ENCODE measurements at places on chromosomes 16 and 17.
A peak's percentile ranks its signal among the peaks of the same experiment; 100 is the strongest.

DNA sequence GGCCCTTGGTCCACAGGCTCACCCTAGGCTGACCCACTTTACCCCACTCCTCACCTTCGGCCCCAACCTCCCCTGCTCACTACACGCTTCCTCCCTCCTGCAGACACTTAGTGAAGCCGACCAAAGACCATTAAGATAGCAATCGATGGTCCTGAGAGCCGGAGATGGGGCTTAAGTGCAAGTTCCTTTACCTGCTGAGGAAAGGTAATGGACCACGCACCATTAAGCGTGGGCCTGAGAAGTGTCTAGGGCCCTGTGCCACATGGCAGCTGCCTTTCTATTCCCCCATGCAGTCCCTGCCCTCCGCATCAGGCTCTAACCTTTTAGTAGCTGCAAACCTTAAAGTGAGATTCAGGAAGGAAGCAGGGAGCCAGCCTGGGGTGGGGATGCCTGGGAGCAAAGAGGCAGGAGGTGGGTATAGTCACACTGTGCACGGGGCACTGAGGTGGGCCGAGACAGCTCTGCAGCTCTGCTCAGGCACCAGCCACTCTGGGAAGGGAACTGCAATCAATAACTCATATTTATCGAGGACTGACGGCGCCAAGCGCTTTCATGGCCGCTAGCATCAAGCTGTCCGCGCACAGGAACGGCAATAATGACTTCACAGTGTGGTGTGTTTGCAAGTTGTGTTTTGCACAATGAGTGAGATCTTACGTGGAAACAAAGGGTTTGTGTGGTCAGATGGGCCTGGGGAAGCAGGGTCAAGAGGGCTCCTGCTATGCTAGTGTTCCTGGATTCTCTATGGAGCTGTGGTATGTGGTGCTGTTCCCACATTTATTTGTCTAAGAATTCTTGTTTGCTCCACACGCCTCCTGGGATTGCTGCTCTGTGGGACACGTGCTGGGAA lies 84.9 kb upstream of the CDC42EP4 start:
- no peak for DNase-seq

DNA sequence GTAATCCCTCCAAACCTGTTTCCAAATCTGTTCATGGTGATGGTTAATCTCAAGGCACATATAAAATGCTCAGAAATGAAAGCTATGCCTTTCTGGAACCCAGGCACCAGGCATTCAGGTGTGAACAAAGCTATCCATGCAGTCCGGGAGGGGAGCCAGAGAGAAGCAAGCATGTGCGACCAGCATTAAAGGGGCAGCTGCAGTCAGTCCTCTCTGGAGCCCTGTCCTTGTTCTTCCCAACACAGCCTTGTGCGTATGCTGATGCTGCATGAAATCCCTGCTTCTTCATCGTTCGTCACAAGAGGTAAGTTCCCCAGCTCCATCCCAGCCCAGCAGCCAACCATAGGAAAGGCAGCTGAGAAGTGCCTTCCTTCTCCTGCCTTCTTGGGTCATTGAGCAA lies 148.7 kb downstream of the GRIN2A start:
- no peak for DNase-seq

GRCh38 chr16:980595-980854 lies 1.0 kb upstream of the SOX8 start:
- no peak for DNase-seq

GRCh38 chr17:19413761-19414160 lies 2.7 kb downstream of the RNF112 start:
- no peak for DNase-seq

- no peak for DNase-seq
These were observed 47.8 kb upstream of the IRF8 start for GRCh38 chr16:85851034-85851785.

DNA sequence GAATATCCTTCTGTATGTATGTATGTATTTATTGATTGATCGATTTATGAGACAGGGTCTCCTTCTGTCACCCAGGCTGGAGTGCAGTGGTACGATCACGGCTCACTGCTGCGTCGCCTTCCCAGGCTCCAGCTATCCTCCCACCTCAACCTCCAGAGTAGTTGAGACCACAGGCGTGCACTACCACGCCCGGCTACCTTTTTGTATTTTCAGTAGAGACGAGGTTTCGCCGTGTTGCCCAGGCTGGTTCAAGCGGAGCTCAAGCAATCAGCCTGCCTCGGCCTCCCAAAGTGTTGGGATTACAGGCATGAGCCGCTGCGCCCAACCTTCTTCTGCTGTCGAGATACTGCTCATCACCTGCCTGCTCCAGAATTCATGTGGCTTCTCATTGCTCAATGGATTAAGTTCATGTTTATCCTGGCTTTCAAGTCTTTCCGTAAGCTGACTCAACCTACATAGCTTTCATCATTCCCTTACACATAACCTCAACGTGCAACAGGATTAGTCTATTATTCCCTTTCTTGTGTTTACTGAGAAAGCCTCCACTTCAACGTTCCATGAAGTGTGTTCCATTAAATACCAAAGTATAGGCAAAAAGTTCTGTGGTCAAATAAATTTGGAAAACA lies 13.6 kb downstream of the TAC4 start:
- DNase-seq, result no peak

GRCh38 chr17:27413315-27413714 lies 42.9 kb upstream of the KSR1 start:
- no peak for DNase-seq

GRCh38 chr17:44518032-44518431 lies 14.8 kb upstream of the GPATCH8 start:
- DNase-seq, result no peak

GRCh38 chr17:63042256-63042812 lies 76.3 kb downstream of the TANC2 start:
- DNase-seq, result peak; percentile 69

GRCh38 chr17:55607731-55608341 lies 96.6 kb upstream of the SMIM36 start:
- DNase-seq, result no peak

GRCh38 chr16:80176114-80176513 lies 364.7 kb upstream of the DYNLRB2 start:
- no peak for DNase-seq

DNA sequence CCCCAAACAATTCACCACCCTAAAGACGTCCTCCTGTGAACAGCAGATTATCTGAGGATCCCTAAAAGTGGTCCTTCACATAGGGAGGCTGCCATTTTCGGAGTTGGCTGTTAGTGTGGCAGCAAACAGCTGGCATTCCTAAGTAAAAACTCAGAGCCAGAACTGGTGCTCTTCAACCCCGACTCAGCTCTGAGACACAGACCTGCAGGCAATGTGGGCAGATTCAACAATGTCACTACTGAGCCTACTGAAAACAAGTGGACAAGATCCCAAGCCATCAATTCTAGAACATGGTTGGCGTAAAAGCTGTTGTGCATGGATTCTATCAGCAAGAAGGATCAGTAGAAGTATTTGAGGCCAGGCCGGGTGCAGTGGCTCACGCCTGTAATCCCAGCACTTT lies 247.2 kb downstream of the NTN1 start:
- no peak for DNase-seq

Data from NCI-H748 treated with DMSO at 0.1 percent for 48 hours (cell line).